ENCODE measurements at places on chromosomes 2 and 18.

DNA sequence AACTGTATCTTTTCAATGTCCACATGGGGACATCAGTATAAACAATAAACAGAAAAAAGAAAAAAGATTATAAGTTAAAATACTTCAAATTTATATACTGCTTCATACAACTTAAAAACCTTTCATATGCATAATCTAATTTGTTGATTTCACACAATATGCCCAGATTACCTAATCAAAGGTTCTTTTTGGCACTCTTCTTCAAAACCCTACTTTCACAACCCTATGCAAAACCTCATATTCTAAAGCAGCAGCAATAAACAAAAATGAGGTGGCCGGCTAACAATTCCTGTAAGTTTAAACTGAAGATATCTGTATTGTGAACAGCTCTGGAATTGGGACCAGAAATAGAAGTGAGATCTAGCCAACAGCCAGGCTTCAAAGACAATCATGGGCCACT, 28.6 kb downstream of the STK17B start:
- DNase-seq, result no peak

GRCh38 chr2:223901854-223902253, 43.3 kb downstream of the WDFY1 start:
- no peak for DNase-seq

DNA sequence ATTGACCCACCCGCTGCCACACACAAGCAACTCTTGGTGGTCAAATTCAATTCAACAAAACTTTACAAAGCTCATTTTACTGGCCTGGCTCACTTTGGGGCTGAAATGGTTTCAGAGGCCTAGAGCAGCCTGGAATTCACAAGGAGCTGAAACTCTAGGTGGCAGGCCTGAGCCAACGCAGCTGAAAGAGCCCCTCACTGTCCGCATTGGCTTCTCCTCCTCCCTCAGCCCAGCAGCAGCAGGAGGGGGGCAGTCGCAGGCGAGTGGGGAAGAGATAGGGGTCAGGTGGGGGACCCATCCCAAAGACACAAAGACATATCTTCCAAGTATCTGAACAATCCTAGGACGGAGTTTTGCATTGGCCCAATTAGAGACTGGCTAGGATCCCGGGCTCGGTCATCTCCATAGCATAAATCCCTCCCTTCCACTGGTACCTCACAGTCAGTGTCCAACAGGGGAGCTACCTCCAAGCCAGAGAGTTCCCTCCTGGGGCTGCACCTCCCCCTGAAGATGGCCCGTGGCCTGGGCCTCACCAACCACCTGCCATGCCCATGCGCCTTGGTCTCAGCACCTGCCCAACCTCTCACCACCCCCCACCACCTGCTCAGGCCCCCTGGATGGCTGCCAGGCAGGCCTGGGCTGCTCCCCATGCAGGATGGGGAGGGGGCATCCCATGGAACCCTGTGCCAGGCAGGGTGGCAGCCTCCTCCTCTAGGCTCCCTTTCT, 113.4 kb downstream of the ZBTB7C start:
- no peak for DNase-seq

GRCh38 chr2:8893474-8893873, 56.1 kb upstream of the KIDINS220 start:
- DNase-seq, result no peak

- no peak for DNase-seq
These were observed 12.1 kb downstream of the ACTR3 start for GRCh38 chr2:113901943-113902342.

GRCh38 chr2:28395334-28396061, 2.8 kb downstream of the FOSL2 start:
- no peak for DNase-seq

DNA sequence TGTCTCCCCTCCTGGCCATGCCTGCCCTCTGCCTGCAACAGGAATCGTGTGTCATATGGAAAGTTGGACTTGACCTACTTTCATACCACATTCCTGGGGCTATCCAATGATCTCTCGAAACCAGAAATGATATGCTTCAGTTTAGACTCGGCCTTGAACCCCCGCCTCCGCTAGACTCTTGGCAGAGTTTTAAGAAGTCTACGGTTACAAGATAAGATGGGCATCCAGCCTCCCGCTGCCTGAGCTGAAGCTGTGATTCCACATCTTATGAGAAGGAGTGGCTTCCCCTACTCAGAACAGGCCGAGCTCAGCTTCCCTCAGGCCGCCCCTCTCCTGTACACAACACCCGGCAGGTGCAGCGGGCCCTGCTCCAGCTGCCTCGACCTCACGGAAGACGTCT, 73.9 kb downstream of the MTCL1 start:
- DNase-seq, result no peak

DNA sequence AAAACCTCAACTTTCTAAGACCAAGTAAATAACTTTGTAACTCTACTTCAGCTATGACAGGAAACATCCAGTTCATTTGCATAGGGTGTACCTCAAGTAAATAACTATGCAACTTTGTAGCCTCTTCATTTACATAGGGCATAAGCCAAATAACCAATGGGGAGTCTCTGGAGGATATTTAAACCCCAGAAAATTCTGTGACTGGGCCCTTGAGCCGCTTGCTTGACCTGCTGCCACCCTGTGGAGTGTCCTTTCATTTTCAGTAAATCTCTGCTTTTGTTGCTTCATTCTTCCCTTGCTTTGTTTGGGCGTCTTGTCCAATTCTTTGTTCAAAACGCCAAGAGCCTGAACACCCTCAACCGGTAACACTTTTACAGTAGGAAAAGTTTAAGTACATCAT, 1112.7 kb upstream of the NRXN1 start:
- no peak for DNase-seq

DNA sequence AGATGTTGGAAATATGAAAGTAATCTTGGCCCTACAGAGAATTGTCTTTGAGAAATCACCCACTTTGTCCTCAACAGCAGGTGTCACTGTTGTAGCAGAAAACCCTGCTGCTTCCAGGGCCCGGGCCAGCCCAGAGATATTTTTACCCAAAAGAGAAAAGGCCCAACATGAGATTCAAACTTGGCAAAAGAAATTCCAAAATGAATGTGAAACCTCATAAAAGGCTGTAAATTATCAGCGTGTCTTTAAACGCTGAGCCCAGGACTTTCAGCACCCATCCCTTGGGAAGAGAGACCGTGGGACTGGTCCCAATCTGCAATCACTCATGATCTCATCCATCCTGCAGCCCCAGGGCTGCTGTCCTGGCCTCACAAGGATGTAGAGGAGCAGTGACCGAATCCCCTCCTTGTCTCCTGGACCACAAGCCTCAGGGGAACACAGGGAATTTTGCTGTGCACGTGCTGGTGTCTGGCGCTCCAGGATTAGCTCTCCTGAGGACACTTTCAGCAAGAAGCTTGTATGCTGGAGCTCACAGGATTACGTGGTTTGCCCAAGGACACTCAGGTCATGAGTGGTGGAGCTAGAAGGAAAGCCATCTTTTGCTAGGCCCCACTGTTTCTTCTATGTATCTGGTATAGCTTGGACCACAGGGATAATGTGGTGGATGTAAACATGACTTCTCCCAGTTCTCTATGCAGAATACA, 202.1 kb downstream of the RNF144A start:
- no peak for DNase-seq

- DNase-seq, result no peak
These were observed 186.3 kb downstream of the MYCN start for GRCh38 chr2:16126517-16127275.

- DNase-seq, result no peak
These were observed 39.5 kb upstream of the TFPI start for GRCh38 chr2:187593697-187594096.

DNA sequence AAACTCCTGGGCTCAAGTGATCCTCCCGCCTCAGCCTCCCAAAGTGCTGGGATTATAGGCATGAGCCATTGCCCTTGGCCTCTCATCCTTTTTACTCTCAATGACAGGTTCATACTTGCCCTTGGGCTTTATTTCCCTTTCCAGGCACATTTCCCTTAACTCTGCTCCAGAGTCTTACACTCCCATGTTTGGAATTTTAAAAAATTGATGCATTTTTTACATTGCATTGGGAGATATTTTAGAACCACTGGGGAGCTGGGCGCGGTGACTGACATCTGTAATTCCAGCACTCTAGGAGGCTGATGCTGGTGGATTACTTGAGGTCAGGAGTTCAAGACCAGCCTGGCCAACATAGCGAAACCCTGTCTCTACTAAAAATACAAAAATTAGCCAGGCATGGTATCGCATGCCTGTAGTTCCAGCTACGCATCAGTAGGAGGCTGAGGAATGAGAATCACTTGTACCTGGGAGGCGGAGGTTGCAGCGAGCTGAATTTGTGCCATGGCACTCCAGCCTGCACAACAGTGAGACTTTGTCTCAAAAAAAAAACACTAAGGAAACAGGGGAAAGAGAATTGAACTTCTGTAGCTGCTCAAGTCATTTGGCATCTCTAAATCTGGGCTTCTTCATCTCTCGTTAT, 18.2 kb downstream of the TGIF1 start:
- DNase-seq, result no peak

DNA sequence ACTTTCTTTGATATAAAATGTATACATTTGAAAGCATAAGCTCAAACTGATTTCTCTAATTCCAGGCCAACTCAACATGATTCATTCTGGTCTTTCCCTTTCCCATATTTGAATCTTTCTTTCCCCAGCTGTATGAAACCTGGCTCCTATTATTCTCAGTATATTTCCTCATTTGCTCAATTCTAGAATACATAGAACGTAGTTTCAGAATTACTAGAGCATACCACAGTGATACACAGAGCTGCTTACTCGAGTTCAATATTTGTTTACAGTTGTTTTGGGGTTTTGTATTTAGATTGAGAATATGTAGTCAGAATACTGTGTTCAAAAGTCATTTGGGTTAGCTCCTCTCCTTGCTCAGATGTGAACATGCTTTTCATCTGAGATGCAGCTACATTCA, 43.0 kb downstream of the TNFRSF11A start:
- no peak for DNase-seq

DNA sequence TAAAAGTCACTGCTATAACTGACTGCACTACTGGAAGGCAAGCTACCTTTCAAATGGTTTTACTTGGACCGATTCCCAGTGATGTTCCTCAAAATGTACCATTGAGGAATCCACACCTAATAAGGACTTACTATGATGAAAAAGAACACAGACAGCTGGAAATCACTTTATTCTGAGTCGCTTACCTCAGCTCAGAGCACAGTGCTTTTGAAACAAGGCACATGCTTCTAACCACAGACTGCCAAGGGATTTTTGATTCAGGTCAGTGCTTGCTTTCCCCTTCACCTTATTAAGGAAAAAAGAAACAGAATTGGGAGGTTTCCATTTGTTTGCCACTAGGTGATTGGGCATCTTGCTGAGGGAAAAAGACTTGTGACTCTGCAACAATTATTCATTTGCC, 707.5 kb upstream of the FSHR start:
- no peak for DNase-seq

GRCh38 chr2:104321116-104321795, 532.7 kb upstream of the POU3F3 start:
- DNase-seq, result no peak

DNA sequence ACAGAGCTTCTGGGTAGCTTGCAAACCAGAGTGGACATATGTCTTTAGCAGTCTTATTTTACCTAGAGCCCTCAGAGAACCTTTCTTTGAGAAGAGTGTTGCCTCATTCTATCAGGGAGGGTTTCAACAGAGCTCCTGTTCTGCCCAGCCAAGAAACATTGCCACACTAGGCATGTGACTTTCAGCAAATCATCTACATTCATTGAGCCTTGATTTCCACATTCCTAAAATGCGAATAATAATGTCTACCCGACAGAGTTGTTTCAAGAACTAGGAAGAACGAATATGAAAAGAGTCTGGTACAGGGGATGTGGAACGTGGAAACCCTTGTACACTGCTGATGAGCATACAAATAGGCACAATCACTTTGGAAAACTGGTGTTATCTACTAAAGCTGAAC, 7.8 kb upstream of the PRKAG3 start:
- no peak for DNase-seq

GRCh38 chr2:16407358-16407757, 258.3 kb downstream of the CYRIA start:
- DNase-seq, result no peak

- no peak for DNase-seq
These were observed 42.9 kb downstream of the EIPR1 start for GRCh38 chr2:3334392-3335345.

DNA sequence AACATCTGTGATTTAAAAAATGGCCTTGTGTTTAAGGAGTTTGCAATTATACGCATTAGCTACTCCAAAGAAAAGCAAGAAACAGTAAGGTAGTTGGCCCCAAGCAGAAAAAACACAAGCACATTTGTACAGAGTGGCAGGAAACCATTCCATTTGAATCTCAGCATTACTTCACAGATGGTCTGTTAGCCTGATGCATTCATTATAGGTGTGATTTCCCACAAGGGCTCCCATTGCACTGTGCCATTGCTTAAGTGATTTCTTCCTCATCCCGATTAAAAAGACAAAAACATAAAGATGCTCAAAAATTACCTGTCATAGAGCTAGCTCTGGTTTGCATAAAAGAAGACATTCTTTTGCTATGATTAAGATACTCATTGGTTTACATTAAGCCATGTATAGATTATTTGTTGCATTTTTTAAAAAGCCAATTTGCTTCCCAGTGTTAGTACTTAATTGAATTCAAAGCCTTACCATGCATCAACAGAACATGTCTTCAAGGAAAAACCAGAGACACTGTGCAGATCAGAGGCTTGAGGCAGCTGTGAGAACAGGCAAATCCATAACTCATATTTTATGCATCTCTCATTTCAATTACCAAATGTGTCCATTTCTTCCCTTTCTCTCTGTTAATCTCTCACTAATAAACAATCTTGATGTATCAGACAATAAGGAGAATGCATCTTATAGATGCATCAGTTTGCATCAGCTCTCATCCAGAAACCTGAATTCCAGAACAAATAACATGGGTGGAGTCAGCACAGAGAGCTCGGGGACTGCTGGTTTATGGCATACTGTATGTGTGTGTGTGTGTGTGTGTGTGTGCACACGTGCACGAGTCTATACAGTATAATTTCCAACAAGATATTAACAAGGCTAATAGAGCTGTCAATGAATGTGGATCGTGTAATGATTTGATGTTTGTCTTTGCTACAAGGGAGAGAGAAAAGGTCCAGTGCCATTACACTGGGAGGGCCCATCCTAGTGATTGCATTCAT, 558.6 kb upstream of the HS6ST1 start:
- DNase-seq, result no peak

- DNase-seq, result no peak
These were observed 69.8 kb downstream of the NFATC1 start for GRCh38 chr18:79465392-79465991.

DNA sequence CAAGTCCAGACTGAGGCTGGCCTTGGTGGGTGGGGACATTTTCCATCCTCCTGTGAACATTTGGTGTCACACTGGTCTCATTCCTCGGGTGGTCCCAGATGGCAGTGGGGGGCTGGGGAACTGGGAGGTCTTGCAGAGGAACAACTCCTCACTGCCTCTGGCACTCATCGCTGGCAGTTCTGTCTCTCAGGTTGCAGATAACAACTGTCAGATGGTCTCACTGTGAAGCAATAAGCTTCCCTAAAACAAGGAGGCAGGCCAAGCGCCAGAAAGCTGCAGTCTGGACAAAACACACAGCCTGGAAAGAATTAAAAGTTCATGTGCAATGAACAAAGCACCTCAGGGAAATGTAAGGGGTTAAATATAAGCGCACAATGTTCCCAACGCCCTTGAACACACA, 78.1 kb downstream of the IRS1 start:
- no peak for DNase-seq
